RWPE2 (cell line): ENCODE measurements at places on chromosomes 5 and 9.

DNA sequence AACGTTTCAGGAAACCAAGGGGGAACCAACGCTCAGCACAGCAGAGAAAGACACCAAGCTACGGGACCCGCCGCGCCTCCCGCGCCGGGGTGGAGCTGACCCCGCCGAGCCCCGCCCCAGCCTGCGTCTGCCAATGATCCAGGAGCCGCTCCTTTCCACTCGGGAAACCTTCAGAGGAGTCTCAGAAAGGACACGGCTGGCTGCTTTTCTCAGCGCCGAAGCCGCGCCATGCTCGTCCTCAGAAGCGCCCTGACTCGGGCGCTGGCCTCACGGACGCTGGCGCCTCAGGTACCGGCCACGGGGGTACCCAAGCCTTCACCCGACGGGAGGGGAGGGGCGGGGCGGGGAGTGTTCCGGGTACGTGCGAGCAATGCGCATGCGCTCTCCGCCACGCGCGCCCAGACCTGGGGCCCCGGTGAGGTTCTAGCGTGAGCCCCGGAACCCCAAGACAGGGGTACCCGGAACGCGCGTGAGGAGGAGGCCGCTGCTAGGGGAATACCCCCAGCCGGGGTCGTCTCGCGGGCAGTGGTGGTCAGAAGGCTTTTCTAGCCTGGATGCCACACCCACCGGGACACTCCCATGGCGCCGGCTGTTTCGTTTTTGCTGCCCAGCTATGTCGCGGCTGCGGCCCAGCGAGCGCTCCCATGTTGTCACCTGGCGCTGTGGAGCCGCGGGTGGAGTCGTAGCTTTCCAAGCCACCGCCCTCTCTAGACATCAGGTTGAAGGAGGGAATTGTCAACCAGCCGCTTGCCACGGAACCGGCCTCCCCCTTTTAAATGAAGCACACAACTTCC is at the start of gene NIPSNAP3A:
TSS of gene NIPSNAP3A (plus strand) at position 119 of the 794 bp plus-strand sequence. CDS start at position 229, 110 bp downstream.
- H3K36me3 ChIP-seq: peaks cover 12% of the 10 kb centered on the region
- H3K27me3 ChIP-seq: no peaks in the 10 kb centered on the region
- H3K4me3 ChIP-seq: peak within 1 kb of the TSS; percentile 75
- peak within 1 kb of the TSS; percentile 65 for H3K27ac ChIP-seq
- peaks cover 7% of the 10 kb centered on the region for H3K4me1 ChIP-seq

DNA sequence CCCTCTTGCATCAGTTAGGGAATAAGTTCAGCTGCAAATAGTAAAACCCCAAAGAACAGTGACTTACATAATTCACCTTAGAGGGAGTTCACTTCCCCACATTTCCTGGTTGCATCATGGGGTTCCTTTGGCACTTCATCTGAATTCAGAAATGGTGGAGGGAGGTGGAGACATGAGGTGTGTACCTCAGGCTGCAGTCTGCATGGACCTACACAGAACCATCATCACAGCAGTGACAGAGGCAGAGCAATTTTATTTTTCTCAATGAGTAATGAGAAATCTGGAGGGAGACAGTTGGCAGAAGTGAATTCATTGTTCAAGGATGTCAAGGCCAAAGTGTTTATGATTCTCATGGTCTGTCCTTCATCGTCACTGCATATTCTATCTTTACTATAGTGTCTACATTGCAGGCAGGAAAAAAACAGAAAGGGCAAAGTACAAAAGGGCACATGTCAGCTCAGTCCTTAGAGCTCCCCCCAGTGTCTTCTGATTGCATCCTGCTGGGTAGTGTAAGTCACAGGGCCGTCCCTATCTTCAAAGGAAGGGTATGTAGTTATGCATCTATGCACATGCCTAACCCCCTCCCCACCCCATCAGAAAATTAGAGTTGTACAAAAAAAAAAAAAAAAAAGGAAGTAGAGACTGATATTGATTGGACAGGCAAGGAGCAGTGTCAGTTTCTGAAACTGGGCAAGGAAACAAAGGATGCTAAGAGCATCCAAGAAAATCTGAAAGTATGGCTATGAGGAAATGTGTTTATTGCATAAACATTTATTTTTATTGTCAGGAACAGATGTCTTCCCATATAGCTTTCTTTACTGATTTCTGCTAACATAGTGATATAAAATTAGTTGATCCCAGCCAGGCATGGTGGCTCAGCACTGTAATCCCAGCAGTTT is 132.7 kb upstream of the APC start:
- H3K27me3 ChIP-seq: no peaks in the 10 kb centered on the region
- no peak overlapping the region for H3K4me3 ChIP-seq
- no peaks in the 10 kb centered on the region for H3K4me1 ChIP-seq

DNA sequence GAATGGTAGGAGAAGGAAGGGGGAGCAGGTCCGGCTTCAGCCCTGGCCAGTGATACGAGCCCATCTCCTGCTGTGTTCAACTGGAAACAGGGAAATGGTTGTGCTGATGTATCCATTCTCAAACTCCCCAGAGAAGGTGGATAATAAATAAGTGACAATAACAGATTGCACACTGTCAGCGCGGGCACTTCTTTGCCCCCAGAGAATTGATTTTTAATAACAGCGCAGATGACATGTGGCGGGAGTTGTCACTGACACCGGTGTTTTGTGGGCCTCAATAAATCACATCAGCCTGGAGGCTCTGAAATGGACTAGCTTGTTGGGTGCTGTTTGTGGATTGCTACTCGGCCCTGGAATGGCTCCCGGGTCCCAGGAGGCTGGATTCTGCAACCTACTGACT is 141.4 kb upstream of the PANK3 start:
- no peak overlapping the region for H3K27ac ChIP-seq
- H3K36me3 ChIP-seq: no peaks in the 10 kb centered on the region
- no peaks in the 10 kb centered on the region for H3K27me3 ChIP-seq
- DNase-seq: no peak
- no peaks in the 10 kb centered on the region for H3K4me1 ChIP-seq

GRCh38 chr5:176747670-176748072 is 62.7 kb upstream of the UNC5A start:
- no peak overlapping the region for H3K4me3 ChIP-seq
- H3K36me3 ChIP-seq: no peaks in the 10 kb centered on the region
- DNase-seq: no peak
- H3K4me1 ChIP-seq: no peaks in the 10 kb centered on the region

DNA sequence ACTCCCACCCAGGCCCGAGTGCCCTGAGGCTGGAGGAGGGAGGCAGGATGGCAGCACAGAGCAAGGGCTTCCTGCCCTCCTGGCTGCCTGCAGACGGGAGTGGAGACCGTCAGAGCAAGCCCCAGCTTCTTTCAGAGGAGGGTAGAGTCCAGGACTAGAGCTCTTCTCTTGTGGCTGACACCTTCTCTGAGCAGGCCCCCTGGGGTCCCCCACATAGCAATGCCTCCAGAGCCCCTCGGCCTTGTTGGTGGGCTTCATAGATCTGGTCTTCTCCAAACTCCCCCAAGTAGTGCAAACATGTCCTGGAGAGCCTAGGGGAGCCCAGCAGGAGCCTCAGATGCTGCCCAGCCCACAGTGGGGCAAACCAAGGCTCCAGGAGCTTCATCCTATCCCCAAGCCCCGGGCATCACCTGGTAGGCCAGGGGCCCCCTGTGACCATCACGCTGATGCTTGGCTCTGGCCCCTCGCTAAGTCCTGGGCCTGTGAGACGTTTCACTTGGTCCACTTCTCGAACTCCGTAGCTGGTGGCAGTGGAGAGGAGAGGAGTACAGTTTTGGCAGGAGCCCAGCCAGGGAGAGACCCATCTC is 2.0 kb downstream of the MZB1 start:
- no peak overlapping the region for H3K4me3 ChIP-seq
- H3K36me3 ChIP-seq: no peaks in the 10 kb centered on the region
- no peak overlapping the region for H3K27ac ChIP-seq
- DNase-seq: no peak

DNA sequence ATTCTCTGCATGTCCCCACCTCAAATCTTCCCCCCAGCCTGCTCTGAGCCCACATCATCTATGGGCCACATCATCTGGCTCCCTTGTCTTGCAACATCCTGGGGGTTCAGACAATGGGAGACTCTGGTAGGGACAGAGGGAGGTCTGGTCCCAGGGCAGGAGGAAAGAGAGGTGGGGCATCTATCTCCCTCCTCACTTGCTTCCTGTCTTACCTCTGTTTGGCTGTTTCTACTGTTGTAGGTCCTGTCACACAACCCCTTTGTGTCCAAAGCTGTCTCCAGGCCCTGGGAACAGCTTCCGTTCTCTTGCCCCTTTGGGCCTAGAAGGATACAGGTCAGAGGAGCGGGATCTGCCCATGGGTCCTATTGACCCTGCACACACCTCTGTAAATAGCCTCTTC is 227.2 kb downstream of the NSG2 start:
- H3K27me3 ChIP-seq: peaks cover 3% of the 10 kb centered on the region
- no peak overlapping the region for H3K27ac ChIP-seq
- H3K36me3 ChIP-seq: no peaks in the 10 kb centered on the region
- no peak overlapping the region for H3K4me3 ChIP-seq

DNA sequence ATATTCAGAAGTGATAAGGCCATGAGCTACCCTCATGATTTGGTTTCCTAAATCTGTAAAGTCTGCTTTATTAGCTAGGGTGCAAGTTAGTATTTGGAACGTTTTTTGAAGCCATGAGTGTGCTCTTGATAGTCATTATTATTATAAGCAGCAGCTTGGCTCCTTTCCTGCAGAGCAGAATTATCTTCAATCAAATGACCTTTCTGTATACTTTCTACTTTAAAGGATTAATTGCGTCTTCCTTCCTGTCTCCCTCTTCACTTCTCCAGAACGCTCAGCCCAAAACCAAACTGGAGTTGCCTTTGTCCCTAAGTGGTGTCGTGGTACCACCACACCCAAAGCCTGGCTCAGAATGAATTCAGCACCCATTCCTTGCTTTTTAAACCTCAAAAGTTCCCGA is 211.3 kb downstream of the ARHGAP26 start:
- no peaks in the 10 kb centered on the region for H3K27me3 ChIP-seq
- H3K27ac ChIP-seq: peak overlapping the region; percentile 98
- peaks cover 63% of the 10 kb centered on the region for H3K4me1 ChIP-seq
- no peak for DNase-seq
